ENCODE measurements at places on chromosomes 3 and 15.
A peak's percentile ranks its signal among the peaks of the same experiment; 100 is the strongest.

- no peak for DNase-seq
Observed at GRCh38 chr15:41773729-41774061, 589 bp upstream of the MAPKBP1 start.

- DNase-seq = no peak
Observed at GRCh38 chr3:134072881-134073582, 43.3 kb upstream of the SLCO2A1 start.

DNA sequence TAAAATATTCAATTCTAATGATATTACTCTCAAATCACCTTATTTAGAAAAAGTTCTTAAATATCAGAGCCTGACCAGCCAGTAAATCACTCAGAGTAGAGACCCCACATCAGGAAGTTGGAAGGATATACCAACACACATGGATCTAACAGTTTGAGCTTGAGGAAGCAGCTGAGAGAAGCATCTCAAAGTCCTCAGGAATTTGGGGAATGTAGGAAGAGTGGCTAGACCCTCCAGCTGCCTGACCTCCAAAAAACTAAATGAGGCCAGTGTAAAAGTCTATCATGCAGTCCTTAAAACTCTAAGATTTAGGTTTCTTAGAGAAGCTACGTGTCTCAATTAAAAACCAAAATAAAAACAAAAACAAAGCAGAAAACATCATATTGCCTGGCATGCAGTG lies 55.4 kb downstream of the SETD2 start:
- peak; percentile 15 for DNase-seq

DNA sequence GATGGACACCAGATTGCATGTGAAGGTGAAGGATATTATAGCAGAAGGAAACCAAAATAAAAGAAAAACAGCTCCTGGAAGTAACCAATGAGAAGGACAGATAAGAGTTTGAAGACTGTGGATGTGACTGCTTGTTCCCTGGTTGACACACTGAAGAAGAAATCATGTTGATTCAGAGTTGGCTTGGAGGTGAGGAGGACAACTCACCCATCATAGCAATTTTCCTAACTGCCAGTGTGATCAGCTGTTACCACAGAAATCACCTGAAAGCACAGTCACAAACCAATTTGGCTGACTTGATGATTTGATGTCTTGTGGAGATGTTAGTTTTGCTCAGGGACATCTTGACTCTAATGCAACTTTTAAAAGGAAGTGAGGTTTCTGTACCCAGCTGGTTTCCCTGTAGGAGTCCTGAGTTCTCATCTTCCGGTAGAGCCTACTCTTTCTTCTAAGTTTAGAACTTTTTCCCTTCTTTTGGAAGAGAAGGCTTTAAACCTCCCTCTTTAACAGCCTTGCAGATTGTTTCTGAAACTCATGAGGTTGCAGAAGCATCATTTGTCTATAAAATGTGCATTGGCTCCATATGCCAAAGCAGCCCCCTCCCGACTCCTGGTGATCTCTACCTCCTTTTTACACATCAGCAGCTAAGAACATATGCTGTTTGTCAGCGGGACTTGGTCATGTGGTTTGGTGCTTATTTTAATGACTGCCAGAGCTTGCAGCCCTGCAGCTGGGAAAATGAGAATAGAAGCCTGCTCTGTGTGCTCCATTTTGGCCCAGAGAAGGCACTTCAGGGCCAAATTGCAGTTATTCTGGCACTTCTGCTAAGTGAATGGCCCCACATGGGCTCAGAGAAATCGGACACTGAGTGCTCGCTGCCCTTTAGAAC lies 10.3 kb downstream of the ATG7 start:
- no peak for DNase-seq

DNA sequence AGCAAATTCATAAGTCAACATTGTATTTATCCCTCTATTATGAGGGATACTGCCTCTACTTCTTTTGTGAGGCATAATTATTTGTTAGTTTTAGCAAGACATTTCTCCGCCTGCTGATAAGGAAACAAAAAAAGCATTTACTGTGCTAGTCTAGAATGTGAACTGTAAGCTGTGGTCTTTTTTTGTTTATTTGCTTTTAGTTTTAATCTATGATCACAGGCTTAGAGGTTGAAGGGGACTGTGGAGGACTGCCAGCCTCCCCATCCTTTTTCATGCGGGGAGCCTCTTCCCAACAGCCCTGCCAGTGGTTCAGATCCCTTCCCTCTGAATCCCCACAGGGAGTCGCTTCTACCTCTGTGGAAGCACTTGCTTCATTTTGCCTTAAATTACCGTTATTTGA lies 331.0 kb upstream of the ROPN1 start:
- no peak for DNase-seq

DNA sequence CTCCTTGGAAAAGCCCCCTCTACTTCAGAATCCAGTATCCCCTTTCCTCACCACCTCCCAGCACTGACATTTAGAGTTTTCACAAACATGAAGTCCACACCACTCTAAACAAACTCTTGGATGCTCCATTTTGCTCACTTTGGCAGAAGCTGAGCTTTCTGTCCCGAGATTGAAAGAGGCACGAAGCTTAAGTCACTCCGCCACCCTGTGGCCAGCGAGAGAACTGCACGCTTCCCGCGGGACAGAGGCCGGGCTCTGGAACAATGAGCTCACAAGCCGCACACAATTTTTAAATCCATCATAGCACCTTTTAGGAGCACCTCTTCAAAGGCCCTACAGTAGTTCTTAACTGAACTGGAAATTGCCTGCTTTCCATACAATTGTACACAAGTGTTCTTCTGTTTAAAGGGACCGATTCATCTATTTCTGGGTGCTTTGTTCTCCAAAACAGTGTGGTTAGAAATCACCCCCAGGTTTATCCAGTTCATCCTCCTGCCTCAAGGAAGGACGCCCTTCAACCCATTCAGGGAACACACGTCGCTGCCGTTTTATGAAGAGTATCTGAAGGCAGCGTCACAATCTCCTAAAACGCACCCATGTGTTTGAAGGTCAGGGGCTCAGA lies 226.1 kb downstream of the VPS13C start:
- DNase-seq = peak; percentile 77

- DNase-seq = no peak
Observed at GRCh38 chr3:54008744-54009143, 113.6 kb upstream of the CACNA2D3 start.

DNA sequence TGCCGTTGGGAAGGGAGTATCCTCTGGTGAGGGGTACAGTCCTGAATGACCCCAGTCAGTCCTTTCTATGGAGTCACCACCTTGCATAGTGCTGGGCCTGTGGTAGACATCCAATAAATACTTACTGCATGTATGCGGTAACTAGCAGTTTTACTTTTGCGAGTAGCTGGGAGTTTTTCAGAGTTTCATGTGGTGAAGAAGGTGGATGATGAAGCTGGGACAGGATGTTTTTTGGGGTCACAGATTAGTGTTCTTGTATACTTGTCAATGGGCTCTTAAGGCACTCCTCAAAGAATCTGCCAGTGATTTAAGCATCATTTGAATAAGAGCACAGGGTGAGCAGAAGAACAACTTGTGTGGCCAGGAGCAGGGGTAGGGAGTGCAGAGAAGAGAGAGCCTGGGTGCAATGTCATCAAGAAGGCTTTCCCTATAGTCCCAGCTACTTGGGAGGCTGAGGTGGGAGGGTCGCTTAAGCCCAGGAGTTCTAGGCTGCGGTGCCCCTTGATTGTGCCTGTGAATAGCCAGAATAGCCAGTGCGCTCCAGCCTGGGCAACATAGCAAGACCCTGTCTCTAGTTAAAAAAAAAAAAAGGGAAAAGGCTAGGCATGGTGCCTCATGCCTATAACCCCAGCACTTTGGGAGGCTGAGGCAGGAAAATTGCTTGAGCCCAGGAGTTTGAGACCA lies 22.1 kb downstream of the PPCDC start:
- DNase-seq = no peak

DNA sequence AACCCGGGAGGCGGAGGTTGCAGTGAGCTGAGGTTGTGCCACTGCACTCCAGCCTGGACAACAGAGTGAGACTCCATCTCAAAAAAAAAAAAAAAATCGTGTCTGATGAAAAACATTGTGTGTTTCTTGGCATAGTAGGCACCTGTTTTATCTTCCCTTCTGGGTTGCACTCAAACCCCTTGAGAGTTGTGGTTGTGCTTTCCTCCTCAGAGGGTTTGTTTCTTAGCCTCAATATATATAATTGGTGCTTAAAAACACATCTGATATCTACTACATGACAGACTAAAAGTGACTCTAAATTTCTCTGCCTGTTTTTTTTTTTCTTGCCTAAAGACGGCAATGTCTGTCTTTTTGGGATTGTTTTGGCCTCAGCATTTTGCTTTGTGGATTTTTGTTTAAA lies 7.6 kb downstream of the NR1D2 start:
- no peak for DNase-seq

- DNase-seq = no peak
Observed at GRCh38 chr3:114565216-114565615, 271.4 kb downstream of the TIGIT start.

DNA sequence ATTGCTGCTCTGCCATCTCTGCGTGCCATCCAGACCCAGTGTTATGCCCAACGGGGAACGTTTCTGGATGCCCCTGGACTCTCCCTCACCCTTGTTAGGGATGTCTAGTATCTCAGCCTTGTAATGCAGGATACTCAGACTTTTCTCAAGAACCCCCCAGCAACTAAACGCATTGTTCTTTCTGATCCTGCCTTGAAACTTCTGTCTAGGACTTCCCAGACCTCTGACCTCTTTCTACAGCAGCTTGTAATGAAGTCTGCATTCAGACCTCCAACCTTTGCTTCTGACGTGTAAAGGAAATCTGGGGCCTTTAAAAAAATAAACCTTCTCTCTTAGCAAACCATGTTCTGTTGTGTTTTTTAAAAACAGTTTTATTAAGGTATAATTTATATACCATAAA lies 139.5 kb downstream of the KCNAB1 start:
- no peak for DNase-seq

DNA sequence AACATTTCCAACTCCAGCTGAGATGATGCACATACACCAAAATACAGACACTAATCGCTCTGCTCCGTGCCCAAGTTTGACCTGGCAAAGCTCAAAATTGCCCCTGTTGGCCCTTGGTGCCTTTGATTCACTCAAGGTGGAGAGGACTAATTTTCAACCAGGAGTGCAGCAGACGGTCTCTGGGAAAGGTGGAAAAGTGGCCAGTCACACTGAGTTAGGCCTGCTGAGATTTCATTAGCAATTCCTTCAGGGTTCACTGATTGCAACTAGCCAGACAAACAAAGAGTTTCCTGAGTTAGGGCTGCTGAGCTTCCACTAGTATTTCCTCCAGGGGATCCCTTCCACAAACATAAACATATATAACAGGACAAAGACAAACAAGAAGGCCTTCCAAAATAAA lies 28.7 kb upstream of the LHFPL4 start:
- DNase-seq = no peak

DNA sequence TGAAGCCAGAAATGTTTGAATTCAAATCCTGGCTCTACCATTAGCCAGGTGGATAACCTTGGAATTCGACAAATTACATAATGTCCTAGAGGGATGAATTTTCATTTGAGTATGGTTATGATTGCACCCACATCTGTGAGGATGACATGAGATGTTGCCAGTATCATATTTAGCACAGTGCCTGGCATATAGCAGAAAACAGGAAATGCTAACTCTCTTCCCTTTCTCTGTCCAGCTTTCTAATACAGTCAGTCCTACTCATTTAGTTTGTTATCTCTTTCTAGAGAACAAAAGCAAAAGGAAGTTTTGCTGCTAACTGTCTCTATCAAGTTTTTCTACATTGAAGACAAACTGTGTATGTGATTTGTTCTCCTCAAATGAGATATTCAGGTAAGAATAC lies 231.7 kb downstream of the CPNE4 start:
- no peak for DNase-seq

DNA sequence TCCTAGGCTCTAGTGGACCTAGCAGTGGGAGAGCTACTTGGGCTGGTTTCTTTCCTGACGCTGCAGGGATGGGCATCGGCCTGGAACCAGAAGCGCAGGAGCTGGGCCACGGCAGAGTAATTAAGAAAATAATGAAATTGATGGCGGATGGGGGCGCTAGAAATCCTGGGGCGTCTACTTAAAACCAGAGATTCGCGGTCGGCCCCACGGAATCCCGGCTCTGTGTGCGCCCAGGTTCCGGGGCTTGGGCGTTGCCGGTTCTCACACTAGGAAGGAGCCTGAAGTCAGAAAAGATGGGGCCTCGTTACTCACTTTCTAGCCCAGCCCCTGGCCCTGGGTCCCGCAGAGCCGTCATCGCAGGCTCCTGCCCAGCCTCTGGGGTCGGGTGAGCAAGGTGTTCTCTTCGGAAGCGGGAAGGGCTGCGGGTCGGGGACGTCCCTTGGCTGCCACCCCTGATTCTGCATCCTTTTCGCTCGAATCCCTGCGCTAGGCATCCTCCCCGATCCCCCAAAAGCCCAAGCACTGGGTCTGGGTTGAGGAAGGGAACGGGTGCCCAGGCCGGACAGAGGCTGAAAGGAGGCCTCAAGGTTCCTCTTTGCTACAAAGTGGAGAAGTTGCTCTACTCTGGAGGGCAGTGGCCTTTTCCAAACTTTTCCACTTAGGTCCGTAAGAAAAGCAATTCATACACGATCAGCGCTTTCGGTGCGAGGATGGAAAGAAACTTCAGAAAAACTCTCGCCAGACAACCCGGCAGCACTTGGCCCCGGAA lies 6.1 kb downstream of the SOX14 start:
- no peak for DNase-seq

DNA sequence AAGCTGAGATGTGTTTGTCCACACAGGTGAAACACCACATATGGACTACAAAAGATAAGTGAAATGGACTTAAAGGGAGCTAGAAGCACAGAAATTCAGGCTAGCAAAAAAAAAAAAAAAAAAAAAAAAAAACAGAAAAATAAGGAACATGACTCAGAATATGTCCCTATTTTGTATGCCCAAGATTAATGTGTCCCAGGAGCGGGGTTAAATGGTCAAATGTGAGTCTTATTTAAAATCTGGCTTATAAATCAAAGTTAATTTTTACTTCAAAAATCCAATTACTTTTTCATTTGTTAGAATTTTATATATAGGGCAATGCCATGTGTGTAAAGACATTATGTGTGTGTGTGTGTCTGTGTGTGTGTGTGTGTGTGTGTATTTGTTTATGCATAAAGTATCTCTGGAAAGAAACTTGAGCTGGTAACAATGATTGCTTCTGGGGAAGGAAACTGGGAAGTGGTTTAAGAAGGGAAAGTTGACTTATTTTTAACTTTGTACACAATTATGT lies 986.5 kb downstream of the ROBO2 start:
- DNase-seq = no peak

DNA sequence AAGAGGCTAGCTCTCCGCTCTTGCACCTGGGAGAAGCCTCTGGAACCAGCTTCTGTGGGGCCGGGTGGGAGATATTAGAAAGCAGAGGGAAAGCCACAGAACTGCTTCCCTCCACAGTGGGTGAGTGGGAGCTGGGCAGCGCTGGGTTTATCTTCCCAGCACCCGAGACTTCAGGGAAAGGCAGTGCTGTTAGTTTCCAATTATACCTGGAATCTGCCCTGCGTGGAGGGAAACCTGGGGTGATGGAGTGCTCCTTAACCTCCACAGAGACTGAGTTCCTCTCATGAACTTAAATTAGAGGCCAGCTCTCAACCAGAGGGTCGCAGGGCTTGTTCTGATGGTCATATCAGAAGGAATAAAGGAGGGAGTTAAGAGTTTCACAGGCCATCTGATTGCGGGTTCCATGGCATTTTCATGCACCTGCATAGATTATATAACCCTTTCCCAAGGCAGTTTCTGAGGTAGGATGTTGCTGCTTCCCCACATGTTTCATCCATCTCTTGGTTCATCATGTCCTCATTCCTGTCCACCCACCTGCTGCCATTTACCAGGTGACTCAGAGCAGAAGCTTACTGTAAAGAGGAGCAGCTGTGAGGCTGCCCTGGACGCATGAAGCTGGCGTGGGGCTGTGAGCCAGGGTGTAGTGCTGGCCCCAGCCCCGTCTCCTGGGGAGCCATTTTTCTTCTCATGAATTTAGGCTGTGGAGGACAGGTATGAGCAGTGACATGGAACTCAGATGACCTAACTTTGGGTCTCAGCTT lies 42.5 kb downstream of the CA12 start:
- DNase-seq = no peak

GRCh38 chr3:31878231-31878838 lies 102.7 kb downstream of the OSBPL10 start:
- DNase-seq = no peak
